ENCODE measurements at places on chromosomes 7 and 10.

GRCh38 chr10:113103131-113103840 is 153.2 kb downstream of the TCF7L2 start:
- no peak for DNase-seq

GRCh38 chr7:30595436-30596013 is 847 bp downstream of the GARS1 start:
- peak; percentile 50 for DNase-seq

GRCh38 chr7:68334216-68334615 is 1264.1 kb upstream of the AUTS2 start:
- DNase-seq = no peak

DNA sequence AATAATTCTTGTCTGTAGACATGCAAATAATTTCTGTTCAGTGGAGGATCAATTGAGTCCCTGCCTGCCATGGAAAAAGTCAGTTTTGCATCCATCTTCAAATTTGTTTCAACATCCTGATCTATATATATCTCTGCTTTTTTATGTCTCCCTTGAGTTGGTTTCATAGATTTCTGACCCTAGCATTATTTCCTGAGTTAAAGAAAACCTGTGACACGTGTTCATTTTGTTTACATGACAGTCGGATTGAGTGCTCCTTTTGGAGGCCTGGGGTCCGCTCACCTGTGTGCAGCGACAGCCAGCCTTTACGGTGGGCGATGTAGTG is 674 bp downstream of the MRPS24 start:
- no peak for DNase-seq

GRCh38 chr7:111138586-111138985 is 47.7 kb downstream of the LRRN3 start:
- no peak for DNase-seq

GRCh38 chr7:36315309-36315944 is 74.2 kb upstream of the ANLN start:
- no peak for DNase-seq

- no peak for DNase-seq
These were observed 347.2 kb upstream of the KCND2 start for GRCh38 chr7:119925581-119926289.

- DNase-seq = peak; percentile 67
These were observed 609 bp downstream of the DOCK4 start for GRCh38 chr7:112205343-112206237.

GRCh38 chr10:45420453-45421192 is 46.6 kb downstream of the ALOX5 start:
- peak; percentile 89 for DNase-seq

GRCh38 chr10:131337741-131338140 is 26.2 kb upstream of the TCERG1L start:
- no peak for DNase-seq

DNA sequence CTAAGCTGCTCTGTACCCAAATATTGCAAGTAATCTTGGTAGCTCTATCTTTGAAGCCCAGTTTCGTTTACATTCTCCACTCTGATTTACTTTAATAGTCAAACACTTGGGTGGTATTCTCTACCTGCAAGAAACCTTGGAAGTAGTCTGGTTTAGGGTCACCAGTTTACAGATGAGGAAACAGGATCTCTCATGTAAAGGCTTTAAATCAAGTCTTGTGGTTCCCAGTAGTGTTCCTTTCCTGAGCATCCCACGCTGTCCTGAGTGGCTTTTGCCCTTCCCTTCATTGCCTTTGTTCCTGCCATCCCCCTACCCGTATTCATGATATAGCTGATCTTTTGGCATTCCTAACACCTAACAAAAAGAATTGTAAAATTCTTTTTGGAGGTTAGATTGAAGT is 20.3 kb downstream of the EXOC4 start:
- DNase-seq = no peak

DNA sequence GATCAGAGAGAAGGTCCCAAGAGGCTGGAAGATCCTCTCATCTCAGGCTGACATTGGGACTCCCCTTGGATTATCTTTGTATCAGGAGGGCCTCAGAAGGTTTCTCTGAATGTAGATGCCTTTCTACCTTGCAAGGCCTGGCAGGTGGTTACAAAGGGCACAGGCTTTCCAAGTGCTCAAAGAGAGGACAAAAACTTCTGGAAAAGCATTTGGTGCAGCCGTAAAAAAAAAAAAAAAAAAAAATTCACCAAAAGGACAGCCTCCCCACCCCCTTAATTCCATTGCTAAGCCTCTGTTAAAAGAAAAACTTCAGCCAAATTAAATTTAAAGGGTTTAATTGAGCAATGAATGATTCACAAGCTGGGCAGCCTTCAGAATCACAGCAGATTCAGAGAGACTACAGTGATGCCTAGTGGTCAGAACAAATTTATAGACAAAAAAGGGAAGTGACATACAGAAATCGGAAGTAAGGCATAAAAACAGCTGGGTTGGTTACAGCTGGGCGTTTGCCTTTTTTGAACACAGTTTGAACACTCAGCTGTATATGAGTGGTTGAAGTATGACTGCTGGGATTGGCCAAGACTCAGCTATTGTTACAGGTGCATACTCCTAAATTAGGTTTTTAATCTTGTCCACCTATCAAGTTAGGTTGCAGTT is 42.5 kb upstream of the LRGUK start:
- DNase-seq = no peak

DNA sequence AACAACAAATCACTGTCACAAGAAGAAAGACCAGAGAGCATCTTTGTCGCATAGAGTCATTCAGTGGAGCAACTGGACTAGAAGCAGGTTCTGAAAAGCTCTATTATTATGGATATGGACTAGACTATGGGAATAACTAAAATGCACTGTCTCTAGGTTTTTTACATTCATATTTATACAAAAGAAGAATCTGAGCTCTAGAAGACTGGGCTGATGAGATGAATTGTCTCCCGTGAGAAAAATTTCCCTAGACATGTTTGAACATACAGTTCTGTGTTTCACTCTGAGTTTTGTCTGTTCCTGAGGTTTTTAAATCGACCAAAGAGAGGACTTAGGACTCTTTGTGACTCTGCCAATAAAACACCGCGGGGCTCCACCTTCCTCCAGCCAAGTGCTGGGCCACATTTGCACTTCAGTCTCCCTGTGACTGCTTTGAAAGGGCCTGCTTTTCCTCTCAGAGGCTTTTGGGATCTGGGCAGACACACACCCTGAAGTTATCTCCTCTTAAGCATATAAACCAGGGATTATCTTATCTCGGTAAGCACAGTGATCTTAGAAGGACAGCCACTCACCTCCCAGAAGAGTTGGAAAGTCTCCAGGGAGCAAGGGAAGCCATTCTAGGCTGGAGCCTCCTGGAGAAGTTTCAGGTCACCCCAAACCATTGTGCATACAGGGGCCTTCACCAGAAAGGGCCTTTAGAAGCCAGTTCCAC is 101.0 kb upstream of the JCAD start:
- DNase-seq = no peak

- DNase-seq = no peak
These were observed 231.3 kb downstream of the MDFIC start for GRCh38 chr7:115153176-115153575.

GRCh38 chr7:117683430-117684175 is 189.6 kb downstream of the CTTNBP2 start:
- no peak for DNase-seq

DNA sequence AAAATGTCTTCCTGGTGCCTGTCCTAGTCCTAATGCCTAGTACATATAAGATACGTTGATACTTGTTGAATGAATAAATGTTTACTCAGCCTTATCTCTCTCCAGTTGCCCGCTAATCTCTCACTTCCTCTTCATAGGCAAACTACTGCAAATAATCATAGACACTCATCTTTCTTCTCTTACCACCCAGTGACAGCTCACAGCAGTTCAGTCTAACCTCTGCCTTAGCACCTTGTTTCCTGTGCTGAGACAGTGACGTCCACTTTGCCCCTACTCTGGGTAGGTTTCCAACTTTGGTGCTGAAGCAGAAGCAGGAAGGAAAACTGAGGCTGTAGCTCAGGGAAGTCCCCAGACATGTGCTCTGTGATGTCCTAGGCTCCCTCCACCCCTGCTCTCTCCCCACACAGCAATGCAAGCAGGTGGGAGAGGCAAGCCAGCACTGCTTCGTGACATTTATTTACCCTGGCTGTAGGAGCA is 45.5 kb upstream of the RHOBTB1 start:
- DNase-seq = no peak

- DNase-seq = no peak
These were observed 210.9 kb downstream of the CREB5 start for GRCh38 chr7:28623105-28623730.

DNA sequence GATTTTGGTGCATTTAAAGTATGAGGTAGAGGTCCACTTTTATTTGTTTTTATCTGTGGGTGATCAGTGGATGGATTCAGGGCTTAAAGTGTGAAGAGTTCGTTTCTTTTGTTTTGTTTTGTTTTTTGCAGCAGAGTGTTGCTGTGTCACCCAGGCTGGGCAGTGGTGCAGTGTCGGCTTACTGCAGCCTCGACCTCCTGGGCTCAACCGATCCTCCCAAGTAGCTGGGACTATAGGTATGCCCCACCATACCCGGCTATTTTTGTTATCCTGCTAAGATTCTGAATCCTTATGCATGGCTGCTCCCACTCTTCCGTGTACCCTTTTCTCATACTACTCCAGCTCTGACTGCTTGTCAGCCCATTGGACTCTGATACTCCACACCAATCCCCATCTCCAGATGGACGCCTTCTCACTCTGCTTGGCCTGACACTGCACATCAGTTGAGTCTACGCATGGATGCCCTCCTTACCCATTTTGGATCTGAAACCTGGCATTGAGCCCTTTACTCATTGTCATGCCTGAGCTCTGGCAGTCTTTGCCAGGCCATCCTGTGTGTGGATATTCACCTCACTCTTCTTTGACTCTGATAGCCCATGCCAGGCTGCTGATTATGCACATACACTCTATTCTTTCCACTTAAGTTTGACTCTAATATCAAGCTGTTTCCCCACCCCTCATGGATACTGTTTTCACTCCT is 119.5 kb downstream of the CCSER2 start:
- no peak for DNase-seq

GRCh38 chr10:69324583-69324982 is 46.3 kb downstream of the HK1 start:
- no peak for DNase-seq

GRCh38 chr7:44574287-44574872 is 672 bp upstream of the DDX56 start:
- DNase-seq = no peak

DNA sequence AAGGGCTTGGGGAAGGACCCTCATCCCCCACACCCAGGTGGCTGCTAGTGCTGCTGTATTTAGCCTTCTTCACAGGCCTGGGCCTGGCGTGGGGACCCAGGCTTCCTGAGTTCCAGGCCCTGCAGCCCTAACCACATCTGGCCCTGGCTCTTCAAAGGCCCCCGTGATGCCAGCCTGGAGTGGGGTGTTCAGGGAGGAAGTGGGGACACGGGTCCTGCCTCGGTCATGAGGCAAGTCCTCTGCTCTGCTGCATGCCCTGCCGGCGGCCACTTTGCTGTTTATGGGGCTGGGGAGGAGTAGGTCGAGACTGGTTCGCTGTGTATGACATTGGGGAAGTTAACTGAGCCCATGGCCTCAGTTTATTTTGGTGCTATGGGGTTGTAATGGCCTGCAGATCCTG is 8.5 kb upstream of the AQP1 start:
- DNase-seq = no peak

DNA sequence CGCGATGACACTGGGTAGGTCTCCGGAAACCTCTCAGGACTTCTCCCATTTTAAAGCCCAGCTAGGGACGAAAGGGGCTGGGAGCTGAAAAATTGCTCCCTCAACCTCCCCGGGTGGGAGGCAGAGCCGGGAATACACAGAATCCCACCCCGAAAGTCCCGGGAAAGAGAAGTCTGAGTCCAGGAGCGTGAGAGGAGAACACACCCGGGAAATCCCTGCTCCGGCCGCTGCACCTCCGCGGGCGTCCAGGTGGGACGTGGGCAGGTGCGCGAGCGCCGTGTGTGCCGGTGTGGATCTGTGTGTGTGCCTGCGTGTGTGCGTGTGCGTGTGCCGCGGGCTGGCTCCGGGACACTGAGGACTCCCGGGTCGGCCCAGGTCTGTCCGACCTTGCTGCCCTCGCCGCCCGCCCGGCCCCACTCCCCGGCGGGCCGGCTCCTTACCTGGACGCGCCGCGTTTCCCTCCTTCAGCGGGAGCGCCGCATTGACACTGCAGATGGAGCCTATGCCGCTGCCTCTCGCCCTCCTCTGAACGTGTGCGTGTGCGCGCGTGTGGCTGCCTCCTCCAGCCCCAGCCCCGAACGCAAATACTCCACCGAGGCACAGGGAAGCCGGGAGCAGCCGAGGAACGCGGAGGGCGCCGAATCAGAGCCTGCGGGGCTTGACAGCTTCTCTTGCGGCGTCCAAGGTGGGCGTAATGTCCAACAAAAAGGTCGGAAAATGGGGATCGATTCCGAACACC is at the start of gene PLXNA4:
Gene PLXNA4 (minus strand): TSS at position 489 of the 739 bp plus-strand sequence. CDS start 67,777 bp downstream, outside the sequence.
- peak; percentile 17 for DNase-seq

- DNase-seq = no peak
These were observed 245.7 kb downstream of the WDR11 start for GRCh38 chr10:121096617-121097431.

DNA sequence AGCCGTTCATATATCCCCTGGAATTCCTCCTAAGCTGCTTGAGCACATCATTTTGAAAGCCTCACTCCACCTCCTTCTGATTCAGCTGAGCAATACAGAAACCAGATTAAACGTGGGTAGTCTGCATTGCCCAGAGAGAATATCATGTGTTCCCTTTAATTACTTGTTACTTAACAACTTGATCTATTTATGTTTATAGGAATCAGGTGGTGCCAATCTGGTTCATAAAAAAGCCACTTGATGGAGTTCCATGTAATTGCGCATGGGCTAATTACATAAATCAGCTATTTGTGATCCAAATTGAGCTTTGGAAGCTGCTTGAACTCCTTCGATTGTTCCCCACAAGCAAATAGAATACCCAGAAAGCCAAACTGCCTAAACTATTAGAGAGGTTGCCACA is 114.7 kb upstream of the ADCY1 start:
- DNase-seq = peak; percentile 62

DNA sequence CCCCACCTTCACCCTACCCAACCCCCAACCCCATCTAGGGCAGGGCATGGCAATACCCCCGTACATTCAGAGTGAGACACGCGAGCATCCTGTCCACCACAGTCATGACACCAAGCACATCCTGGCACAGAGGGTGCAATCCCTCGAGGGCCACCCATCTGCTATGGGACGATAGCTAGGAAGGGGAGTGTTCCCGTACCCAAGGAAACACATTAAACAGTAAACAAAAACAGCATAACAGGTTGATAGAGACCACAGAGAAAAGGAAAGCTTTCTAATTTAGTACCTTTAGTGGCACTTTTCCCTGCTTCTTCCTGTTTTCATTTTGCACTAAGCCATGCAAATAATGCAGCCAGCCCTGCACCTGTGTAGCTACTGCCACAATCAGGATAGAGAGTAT is 2.3 kb upstream of the SMKR1 start:
- DNase-seq = no peak
